ENCODE measurements at places on chromosomes 1 and 21.

GRCh38 chr1:175373786-175374623 is 181.4 kb upstream of the KIAA0040 start:
- no peak for DNase-seq

- DNase-seq, result peak; percentile 83
Observed at GRCh38 chr1:24321697-24322469, 2.7 kb downstream of the GRHL3 start.

- no peak for DNase-seq
Observed at GRCh38 chr1:218584418-218585155, 239.5 kb downstream of the TGFB2 start.

DNA sequence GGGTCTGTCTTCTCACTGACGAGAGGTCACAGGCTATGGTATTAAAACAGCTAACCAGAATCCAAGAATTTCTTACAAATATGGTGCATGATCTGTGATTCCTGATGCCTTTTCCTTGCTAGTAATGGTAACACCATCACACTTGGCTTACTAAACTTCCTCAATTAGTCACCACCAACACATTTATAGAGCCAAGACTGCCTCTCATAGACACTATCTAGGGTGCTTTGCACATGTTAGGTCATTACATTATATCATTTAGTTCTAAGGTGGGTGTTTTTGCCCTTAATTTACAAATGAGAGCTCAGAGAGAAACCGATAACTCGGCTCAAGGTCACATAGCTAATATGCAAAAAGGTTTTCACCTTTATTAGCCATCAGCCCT is 8.7 kb downstream of the KIF21B start:
- DNase-seq, result no peak

DNA sequence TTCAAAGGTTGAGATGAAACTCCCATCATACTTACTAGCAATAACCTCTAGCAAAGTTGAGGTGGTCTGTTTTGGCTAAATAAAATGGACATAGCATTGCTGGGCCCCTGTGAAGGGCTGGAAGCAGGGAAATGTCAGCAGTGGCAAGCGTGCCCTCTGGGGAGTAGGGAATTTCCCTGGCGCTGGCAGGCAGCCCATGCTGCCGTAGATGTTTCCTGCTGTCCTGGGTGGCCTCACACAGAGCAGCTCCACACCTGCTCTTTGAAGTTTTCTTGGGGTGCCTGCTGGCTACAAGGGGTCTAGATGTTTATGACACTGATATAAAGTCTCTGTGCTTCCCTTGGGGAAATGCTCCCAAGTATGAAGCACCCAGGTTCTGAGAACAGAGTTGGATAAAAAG is 30.2 kb downstream of the ADARB1 start:
- peak; percentile 87 for DNase-seq

GRCh38 chr1:172724765-172725613 is 66.1 kb downstream of the FASLG start:
- DNase-seq, result no peak

GRCh38 chr21:44371596-44371995 is 18.2 kb downstream of the TRPM2 start:
- DNase-seq, result peak; percentile 15

DNA sequence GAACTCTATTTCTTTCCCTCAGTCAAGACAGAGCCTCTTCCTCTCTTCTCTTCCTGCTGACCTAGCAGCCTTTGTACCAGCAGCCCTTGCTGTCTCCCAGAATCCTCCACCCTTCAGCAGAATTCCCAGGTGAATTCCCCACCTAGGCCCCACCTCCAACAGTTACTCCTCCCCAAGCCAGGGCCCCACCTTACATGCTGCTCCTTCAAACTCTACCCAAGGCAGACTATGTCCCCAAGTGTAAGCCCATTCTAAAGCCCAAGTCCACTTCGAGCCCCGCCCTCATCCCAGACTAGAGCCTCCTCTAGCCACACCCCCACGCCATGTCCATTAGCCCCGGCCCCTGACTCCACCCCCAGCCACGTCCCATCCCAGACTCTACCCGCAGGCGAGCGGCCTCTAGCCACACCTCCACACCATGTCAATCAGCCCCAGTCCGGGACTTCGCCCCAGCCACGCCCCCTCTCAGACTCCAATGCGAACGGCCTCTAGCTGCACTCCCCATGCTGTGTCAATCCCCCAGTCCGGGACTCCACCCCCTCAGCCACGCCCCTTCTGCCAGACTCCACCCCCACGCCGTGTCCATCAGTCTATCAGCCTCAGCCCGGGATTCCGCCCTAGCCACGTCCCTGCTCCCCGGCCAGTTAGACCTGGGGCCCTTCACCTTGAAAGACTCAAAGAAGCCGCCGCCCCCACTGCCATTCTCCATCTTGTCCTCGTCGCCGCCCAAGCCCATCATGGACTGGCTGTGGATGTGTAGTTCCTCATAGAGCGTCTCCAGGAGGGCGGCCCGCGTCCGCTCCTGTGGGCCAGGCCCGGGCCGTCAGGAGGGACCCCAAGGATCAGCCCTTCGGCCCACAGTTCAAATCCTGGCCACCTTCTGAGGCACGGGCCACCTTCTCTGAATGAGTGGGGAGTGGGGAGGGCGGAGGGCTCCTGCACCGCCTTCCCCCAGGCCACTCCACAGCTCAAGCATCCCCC is 61.3 kb downstream of the RAP1GAP start:
- peak; percentile 90 for DNase-seq

DNA sequence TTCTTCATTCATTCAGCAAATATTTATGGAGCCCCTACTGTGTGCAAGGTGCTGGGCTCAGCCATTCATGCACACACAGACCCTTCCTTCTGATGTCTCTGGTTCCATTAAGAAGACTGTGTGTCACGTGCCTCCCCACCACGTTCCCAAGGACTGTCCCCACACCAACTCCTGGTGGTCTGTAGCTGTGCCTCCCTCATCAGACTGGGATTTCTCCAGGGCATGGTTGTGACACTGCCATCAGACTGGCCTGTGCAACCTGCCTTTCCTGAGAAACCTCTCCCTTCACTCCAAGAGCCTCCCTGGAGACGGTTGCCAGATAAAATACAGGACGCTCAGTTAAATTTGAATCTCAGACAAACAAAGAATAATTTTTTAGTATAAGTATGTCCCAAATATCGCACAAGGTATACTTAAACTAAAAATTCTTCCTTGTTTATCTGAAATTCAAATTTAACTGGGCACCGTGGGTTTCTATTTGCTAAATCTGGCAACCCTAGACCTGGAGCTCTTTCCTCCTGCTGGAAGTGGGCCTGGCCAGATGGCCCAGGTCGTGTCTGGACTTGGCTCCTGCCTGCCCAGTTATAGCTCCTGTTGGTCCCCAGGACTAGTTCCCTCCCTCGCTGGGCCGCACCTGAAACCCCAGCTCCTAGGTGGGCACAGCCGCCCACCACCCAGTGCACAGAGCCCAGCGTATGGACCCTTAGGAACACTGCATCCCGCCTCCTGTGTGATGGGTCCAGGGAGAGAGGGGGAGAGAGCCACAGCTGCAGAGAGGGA is 76.9 kb downstream of the RAP1GAP start:
- DNase-seq, result no peak

DNA sequence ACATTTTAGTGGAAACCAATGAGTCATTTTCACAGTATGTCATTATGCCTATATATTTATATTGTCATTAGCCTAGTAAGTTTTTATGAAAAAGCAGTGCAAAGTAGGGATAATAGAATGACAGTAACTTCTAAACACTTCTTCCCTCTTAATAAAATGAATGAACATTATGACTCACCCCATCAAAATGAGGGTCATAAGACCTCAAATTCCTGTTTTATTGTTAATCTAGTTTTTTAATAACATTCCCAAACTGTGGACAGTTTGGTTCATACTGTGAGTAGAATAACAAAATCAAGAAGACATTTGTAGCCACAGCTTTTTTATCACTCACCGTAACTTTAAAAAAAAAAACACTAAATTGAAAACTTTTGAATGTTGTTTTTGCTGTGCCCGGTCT is 160.5 kb downstream of the LRRC40 start:
- no peak for DNase-seq
